Upper lobe of left lung (tissue), 6 donors: ENCODE measurements at places on chromosomes 5 and 9.

DNA sequence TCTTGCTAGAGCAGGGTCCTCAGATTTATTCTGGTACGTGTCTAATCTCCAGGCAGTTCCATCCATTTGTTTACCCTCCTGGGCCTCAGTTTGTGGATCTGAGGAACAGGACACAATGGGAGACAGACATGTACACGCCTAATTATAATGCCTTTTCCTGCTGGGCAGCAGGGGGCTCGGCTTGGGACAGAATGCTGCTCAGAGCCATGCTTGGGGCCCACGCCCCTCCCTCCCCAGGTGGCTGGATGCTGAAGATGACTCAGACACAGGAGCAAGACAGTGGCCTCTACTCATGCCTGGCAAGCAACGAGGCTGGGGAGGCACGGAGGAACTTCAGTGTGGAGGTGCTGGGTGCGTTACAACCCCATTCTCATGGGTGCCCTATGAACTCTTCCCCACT is 72.7 kb upstream of the ASS1 start:
- no peak for DNase-seq
- no peaks in the 10 kb centered on the region for H3K4me1 ChIP-seq
- no peak overlapping the region for H3K27ac ChIP-seq
- H3K27me3 ChIP-seq: no peaks in the 10 kb centered on the region

GRCh38 chr5:126847826-126848251 is 70.9 kb downstream of the LMNB1 start:
- DNase-seq: no peak
- no peak overlapping the region for H3K27ac ChIP-seq
- no peaks in the 10 kb centered on the region for H3K4me1 ChIP-seq

- H3K27me3 ChIP-seq: no peaks in the 10 kb centered on the region
- no peak overlapping the region for H3K27ac ChIP-seq
- DNase-seq: no peak
- H3K4me3 ChIP-seq: no peak overlapping the region
These were observed 96.2 kb upstream of the ICE1 start for GRCh38 chr5:5326115-5326758.

DNA sequence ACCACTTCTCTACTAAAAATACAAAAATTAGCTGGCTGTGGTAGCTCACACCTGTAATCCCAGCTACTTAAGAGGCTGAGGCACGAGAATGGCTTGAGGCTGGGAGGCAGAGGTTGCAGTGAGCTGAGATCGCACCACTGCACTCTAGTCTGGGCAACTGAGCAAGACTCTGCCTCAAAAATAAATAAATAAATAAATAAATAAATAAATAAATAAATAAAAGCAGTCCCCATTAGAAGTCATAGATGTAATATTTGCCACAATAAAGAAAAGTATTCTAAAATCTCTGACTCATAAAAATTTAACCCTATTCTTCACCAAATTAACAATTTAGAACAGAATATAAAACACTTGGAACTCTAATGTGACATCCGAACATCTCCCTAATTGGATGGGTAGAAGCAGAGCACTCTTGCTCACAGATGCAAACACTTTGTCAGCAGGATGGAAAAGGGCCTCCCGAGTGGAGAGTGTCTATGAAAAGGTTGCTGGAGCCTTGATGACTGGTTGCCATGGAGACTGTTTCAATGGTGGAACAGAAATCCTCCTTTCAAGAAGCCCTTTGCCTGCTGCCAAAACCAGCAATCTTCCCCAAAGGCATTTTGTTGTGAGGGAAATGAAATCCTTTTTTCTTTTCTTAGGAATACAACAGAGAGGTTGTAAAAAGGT is 38.9 kb upstream of the TRAF1 start:
- no peak for DNase-seq
- peak overlapping the region; percentile 32 for H3K27ac ChIP-seq
- no peaks in the 10 kb centered on the region for H3K27me3 ChIP-seq
- H3K4me1 ChIP-seq: peaks cover 3% of the 10 kb centered on the region
- H3K4me3 ChIP-seq: no peak overlapping the region

GRCh38 chr5:107672211-107673038 is 1.7 kb upstream of the EFNA5 start:
- peak; percentile 86 for DNase-seq
- H3K27me3 ChIP-seq: no peaks in the 10 kb centered on the region

DNA sequence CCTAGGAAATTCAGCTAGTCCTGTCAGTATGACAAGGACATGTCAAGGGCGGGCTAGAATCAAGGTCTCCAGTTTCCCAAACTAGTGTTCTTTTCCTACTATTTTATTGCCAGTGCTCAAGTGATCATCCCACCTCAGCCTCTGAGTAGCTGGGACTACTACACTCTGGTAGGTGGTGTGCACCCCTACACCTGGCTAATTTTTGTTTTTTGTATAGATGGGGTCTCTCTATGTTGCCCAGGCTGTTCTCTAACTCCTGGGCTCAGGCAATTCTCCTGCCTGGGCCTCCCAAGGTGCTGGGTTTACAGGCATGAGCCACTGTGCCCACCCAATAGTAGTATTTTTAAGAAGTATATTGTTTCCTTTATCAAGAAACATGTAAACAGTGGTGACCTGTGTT is 54.0 kb downstream of the C9orf85 start:
- no peak overlapping the region for H3K27ac ChIP-seq
- no peak for DNase-seq
- H3K27me3 ChIP-seq: no peaks in the 10 kb centered on the region
- H3K4me1 ChIP-seq: no peaks in the 10 kb centered on the region
- no peaks in the 10 kb centered on the region for H3K36me3 ChIP-seq
- no peak overlapping the region for H3K4me3 ChIP-seq

GRCh38 chr9:16131264-16131663 is 578.4 kb downstream of the CCDC171 start:
- no peak overlapping the region for H3K27ac ChIP-seq
- H3K36me3 ChIP-seq: no peaks in the 10 kb centered on the region
- DNase-seq: no peak
- H3K27me3 ChIP-seq: no peaks in the 10 kb centered on the region
- no peak overlapping the region for H3K4me3 ChIP-seq

DNA sequence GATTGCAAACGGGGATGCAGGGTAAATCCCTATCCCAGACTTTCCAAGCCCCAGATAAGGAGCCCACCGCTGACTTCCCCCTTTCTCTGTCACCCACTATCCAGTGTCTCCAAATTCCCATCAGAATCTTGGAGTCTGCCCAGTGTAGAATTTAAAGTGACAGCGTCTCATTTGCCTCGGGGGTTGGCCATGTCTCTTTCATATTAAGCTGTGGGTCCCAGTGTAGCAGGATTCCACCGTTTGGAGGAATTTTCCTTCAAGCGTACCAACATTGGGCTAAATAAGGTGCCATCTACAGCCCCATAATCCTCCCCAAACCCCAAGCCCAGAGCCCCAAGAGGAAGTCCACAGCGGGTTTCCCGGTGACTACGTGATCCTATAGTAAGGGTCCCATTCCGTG is 1.1 kb downstream of the BRINP1 start:
- H3K27ac ChIP-seq: no peak overlapping the region
- H3K4me3 ChIP-seq: peak overlapping the region; percentile 19
- H3K27me3 ChIP-seq: no peaks in the 10 kb centered on the region
- H3K36me3 ChIP-seq: no peaks in the 10 kb centered on the region

DNA sequence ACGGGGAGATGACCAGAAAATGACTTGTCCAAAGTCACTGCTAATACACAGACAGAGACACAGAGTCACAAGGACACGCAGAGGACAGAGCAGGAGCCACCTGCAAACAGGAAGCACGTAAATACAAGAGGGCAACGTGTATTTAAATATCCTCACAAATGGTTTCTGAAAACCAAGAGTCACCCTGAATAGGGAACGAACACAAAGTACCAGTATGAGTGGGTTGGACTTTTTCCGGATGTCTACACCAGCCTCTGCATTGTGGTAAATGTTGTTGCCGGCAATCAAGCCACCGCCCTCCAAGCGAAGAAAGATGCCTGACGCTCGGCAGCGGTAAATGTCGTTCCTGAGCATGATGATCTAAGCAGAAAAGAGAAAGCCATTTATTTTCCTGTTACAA is 44.5 kb downstream of the FBXO10 start:
- no peaks in the 10 kb centered on the region for H3K4me1 ChIP-seq
- peaks cover 2% of the 10 kb centered on the region for H3K36me3 ChIP-seq
- DNase-seq: no peak

DNA sequence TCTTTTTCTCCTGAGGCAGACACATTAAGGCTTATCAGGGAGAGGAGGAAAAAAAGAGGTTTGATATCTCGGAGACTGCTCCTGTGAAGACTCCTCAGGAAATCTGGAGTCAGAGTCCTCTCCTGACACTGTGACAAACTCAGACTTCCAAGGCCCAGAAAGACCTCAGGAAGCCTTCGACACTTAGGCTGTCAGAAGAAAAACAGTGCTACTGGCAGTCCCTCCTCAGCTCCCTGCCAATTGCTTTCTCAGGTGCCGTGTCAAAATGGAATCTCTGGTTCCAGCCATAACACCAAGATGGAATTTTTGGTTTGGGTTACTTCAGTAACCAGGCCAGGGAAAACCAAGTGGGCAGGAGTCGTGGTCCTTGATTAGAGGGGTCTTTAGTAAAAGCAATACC is 4.1 kb downstream of the STK10 start:
- peaks cover 40% of the 10 kb centered on the region for H3K4me1 ChIP-seq
- H3K4me3 ChIP-seq: no peak overlapping the region
- no peak overlapping the region for H3K27ac ChIP-seq
- no peaks in the 10 kb centered on the region for H3K36me3 ChIP-seq
- no peak for DNase-seq

- DNase-seq: no peak
- H3K4me3 ChIP-seq: no peak overlapping the region
- no peak overlapping the region for H3K27ac ChIP-seq
- no peaks in the 10 kb centered on the region for H3K27me3 ChIP-seq
- H3K4me1 ChIP-seq: peaks cover 38% of the 10 kb centered on the region
- peaks cover 54% of the 10 kb centered on the region for H3K36me3 ChIP-seq
These were observed 11.3 kb downstream of the NINJ1 start for GRCh38 chr9:93122721-93123221.

- no peak for DNase-seq
- peaks cover 28% of the 10 kb centered on the region for H3K36me3 ChIP-seq
- no peaks in the 10 kb centered on the region for H3K4me1 ChIP-seq
- H3K4me3 ChIP-seq: no peak overlapping the region
These were observed 32.2 kb downstream of the APTX start for GRCh38 chr9:32969270-32969669.

- H3K4me3 ChIP-seq: no peak overlapping the region
- H3K27ac ChIP-seq: peak overlapping the region; percentile 51
- no peak for DNase-seq
These were observed 30.5 kb downstream of the SHB start for GRCh38 chr9:38038307-38039089.

GRCh38 chr5:92741906-92742305 is 839.1 kb downstream of the NR2F1-AS1 start:
- H3K36me3 ChIP-seq: no peaks in the 10 kb centered on the region
- H3K27me3 ChIP-seq: no peaks in the 10 kb centered on the region
- H3K4me1 ChIP-seq: no peaks in the 10 kb centered on the region
- no peak for DNase-seq
- H3K27ac ChIP-seq: no peak overlapping the region
- H3K4me3 ChIP-seq: no peak overlapping the region

- DNase-seq: no peak
- H3K27me3 ChIP-seq: no peaks in the 10 kb centered on the region
- no peaks in the 10 kb centered on the region for H3K4me1 ChIP-seq
- no peak overlapping the region for H3K27ac ChIP-seq
- H3K36me3 ChIP-seq: no peaks in the 10 kb centered on the region
These were observed 456.9 kb downstream of the TMEM232 start for GRCh38 chr5:110269478-110270142.

GRCh38 chr9:32360983-32361673 is 23.3 kb upstream of the ACO1 start:
- DNase-seq: no peak
- H3K27me3 ChIP-seq: no peaks in the 10 kb centered on the region
- H3K36me3 ChIP-seq: no peaks in the 10 kb centered on the region
- H3K4me1 ChIP-seq: no peaks in the 10 kb centered on the region

DNA sequence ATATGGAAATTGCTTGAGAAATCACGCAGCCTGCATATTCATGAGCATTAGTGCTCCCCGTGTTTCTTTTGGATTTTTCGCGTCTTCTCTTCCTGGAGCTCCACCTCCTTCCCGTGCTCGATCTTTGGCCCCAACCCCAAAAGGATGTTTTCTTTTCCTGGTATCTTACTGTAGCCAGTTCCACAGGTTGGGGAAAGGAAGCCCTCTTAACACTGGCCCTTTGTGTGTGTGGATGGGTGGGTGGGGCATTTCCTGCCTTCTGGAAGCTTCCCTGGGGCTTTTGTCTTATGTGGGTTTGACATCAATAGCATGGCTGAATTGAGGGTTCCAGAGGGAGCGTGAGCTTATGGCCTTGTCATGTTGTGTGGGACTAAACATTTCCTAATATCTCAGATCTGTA is 21.9 kb downstream of the STXBP1 start:
- H3K4me3 ChIP-seq: no peak overlapping the region
- DNase-seq: no peak
- H3K27ac ChIP-seq: peak overlapping the region; percentile 34
- H3K27me3 ChIP-seq: no peaks in the 10 kb centered on the region

- H3K27me3 ChIP-seq: no peaks in the 10 kb centered on the region
- DNase-seq: peak; percentile 91
- peak overlapping the region; percentile 98 for H3K27ac ChIP-seq
- H3K4me3 ChIP-seq: peak overlapping the region; percentile 99
These were observed 1.2 kb upstream of the SQSTM1 start for GRCh38 chr5:179819296-179820126.

GRCh38 chr5:131198625-131199024 is 27.9 kb downstream of the LYRM7 start:
- no peak overlapping the region for H3K27ac ChIP-seq
- no peaks in the 10 kb centered on the region for H3K4me1 ChIP-seq
- H3K27me3 ChIP-seq: no peaks in the 10 kb centered on the region
- no peak overlapping the region for H3K4me3 ChIP-seq
- no peak for DNase-seq

GRCh38 chr9:32483343-32483742 is 42.7 kb downstream of the RIGI start:
- no peak for DNase-seq
- no peak overlapping the region for H3K4me3 ChIP-seq
- H3K4me1 ChIP-seq: no peaks in the 10 kb centered on the region
- no peaks in the 10 kb centered on the region for H3K27me3 ChIP-seq
- no peak overlapping the region for H3K27ac ChIP-seq
